ENCODE measurements at places on chromosomes 7 and 10. TPM values are rescaled to one million over a fixed set of nuclear protein-coding genes. Genes with fewer than 3 reads are reported as not detected.

GRCh38 chr10:84987039-84987438, 658.6 kb downstream of the CCSER2 start:
- DNase-seq, result no peak

DNA sequence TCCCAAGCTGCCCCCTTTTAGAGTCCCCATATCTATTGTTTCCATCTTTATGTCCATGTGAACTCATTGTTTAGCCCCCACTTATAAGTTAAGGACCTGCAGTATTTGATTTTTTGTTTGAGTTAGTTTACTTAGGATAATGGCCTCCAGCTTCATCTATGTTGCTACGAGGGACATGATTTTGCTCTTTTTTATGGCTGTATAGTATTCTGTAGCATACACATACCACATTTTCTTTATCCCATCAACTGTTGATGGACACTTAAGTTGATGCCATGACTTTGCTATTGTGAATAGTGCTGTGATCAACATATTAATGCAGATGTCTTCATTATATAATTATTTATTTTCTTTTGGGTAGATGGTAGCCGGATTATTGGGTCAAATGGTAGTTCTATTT, 576.9 kb downstream of the ANKRD7 start:
- no peak for DNase-seq

- no peak for DNase-seq
Observed at GRCh38 chr10:102450124-102450373, 1.3 kb downstream of the C10orf95 start.

DNA sequence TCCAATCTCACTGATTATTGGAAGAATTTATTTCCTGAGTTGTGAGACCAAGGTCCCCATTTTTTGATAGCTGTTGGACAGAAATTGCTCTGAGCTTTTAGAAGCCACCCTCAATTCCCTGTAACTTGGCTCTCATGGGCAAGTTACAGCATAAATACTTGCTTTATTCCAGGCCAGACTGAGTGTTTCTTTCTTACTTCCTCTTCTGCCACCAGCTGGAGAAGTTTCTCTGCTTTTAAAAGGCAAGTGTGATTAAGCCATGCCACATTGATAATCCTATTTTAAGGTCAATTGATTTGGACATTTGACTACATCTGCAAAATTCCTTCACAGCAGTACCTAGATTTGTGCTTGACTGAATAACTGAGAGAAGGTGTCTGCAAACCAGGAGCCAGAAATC, 14.1 kb upstream of the TAS2R41 start:
- no peak for DNase-seq

DNA sequence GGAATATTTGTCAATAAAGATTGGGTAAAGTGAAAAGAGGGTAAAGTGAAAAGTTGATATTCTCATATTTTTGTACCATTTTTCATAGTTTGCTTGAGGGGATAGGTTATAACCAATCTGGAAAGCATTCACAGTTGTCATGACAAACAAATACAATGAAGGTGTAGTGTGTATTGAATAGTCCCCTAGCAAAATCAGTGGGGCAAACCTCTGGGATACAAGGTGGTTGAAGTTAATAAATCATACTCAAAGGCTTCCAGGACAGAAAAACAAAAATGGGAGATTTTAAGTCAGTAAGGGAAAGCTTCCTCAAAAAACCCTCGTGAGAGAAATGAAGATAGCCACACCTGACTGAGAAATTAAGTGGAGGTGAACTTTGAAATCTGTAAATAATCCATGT, 39.4 kb downstream of the PHTF2 start:
- DNase-seq, result no peak

DNA sequence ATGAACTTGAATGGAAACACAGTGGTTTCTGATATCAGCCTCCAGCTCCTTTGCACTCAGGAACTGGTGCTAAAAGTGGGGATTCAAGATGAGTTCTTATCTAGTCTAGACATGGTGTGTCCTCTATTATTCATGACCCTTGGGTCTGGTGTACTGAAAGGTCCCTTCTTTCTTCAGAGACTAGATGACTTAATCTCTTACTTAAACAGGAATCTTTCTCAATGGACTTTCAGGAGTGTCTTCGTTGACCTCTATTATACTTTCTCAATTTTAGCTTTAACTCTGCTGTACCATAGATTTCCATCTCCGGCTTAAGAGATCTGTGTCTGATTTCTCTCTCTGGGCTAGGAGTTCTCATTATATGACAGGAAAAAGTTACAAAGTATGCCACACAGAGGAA, 83.5 kb upstream of the INHBA start:
- no peak for DNase-seq

DNA sequence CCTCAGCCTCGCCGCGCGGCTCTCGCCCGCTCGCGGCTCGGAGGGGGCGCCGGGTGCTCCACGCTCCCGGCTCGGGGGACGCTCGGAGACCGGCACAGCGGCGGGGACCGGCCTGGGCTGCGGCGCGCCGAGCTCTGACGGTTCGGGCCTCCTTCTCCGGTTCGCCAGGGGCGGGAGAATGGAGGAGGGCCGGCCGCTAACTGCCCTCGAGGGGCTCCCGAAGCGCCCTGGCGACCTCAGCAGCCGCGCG, 232 bp upstream of the GRID1 start:
- no peak for DNase-seq

Gene GNAT3
- total RNA-seq, result not detected

DNA sequence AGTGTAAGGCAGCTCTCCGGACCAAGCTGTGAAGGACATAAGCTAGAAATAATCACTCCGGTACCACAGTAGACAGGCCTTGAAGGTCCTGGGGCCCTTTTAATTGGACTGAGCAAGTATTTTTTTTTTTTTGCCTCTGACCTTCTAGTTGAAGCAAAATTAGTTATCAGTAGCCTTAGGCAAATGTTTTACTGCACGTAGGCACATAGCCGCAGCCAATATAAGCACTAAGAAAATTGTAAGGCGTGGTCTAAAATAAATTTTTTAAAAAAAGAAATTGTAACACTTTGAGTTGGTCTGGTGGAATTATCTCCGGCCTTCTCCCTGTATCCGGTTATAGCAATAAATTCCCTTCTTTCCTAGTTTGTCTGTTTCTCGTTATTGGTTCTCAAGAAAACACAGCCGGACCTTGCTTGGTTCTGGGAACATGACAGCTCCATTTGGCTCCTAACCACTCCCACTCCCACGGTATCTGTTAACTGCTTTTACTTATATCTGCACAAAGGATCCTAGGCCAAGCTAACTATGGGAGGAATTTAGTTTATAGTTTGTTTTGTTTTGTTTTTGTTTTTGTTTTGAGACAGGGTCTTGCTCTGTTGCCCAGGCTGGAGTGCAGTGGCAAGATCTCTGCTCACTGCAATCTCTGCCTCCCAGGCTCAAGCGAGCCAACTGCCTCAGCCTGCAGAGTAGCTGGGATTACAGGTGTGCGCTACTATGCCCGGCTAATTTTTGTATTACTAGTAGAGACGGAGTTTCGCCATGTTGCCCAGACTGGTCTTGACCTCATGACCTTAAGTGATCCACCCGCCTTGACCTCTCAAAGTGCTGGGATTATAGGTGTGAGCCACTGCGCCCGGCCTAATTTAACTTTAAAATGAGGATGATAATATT, 124.4 kb upstream of the KIF5B start:
- no peak for DNase-seq

GRCh38 chr10:129029851-129030602, 437.0 kb upstream of the MGMT start:
- no peak for DNase-seq

GRCh38 chr7:30848121-30848855, 63.4 kb upstream of the AQP1 start:
- DNase-seq, result no peak

- DNase-seq, result no peak
Observed at GRCh38 chr7:39133088-39133487, 155.4 kb downstream of the POU6F2 start.

Gene CDH23
- total RNA-seq, result 4.7 TPM

DNA sequence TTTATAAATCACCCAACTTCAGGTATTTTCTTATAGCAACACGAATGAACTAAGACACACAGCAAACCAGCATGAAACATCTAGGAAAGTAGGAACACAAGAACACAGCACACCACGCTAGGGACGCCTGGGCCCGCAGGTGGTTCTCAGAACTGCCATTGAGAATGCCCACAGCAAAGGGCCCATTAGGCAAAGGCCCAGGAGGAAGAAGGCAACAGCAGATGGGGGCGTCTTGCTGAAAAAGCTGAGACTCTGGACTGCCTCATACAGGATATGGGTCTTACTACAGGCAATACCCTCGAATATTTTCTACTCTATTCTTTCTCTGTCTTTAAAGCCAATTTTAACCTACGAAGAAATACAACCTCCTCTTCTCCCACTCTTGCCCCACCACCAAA, 77.3 kb downstream of the PARD3 start:
- DNase-seq, result peak; percentile 42

- no peak for DNase-seq
Observed at GRCh38 chr7:71480791-71481190, 348.8 kb downstream of the GALNT17 start.

Gene SYCE1
- not detected for total RNA-seq

GRCh38 chr10:5446390-5446926, 34.1 kb downstream of the NET1 start:
- DNase-seq, result peak; percentile 94

Gene TBATA
- not detected for total RNA-seq

Gene MYL10
- total RNA-seq, result not detected

Gene FAM25G
- total RNA-seq, result not detected

Gene COBL
- 4.2 TPM for total RNA-seq

GRCh38 chr7:36406156-36406555, 16.5 kb downstream of the ANLN start:
- peak; percentile 10 for DNase-seq

Gene INSYN2A
- total RNA-seq, result 0.07 TPM

DNA sequence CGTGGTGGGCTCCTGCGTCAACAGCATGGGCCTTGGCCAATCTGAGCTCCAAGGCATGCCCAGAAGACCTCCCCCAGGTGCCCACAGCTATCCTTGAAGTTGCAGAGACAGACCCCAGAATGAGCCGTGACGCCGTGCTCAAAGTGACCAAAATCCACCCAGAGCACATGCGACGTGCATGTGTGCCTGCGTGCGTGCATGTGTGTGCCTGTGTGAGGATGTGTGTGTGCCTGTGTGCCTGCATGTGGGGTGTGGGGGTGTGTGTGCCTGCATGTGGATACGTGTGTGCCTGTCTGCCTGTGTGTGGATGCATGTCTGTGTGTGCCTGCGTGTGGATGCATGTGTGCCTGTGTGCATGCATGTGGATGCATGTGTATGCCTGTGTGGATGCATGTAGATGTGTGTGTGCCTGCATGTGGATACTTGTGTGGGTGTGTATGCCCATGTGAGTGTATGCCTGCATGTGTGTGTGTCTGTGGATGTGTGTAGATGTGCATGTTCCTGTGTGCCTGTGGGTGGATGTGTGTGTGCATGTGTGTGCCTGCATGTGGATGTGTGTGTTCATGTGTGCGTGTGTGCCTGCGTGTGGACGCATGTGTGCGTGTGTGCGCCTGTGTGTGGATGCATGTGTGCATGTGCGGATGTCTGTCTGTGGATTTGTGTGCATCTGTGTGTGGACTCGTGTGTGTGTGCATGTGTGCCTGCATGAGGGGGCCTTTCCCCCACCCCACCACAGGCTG, 42.6 kb downstream of the PWWP2B start:
- no peak for DNase-seq

- DNase-seq, result no peak
Observed at GRCh38 chr7:79199961-79200360, 253.5 kb downstream of the MAGI2 start.

DNA sequence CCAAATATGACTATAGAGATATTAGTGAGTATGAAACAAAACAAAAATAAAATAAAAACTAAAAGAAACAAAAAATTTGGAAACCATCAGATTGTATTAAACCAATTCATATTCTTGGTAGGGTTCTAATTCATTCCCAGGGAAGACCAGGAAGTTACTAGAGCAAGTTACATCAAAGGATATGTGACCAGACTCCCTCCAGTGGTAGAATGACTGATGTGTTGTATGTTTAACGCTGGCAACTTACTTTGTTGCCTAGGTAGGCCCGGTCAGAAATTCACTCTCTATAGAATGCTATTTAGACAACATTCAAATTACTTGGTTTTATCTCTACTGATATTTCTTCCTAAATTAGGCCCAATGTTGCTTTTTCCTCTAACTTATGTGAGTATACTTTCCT, 5.2 kb downstream of the PHYHIPL start:
- DNase-seq, result peak; percentile 60

Gene FOXI2
- 1.2 TPM for total RNA-seq

Gene RBM20
- total RNA-seq, result 0.15 TPM

DNA sequence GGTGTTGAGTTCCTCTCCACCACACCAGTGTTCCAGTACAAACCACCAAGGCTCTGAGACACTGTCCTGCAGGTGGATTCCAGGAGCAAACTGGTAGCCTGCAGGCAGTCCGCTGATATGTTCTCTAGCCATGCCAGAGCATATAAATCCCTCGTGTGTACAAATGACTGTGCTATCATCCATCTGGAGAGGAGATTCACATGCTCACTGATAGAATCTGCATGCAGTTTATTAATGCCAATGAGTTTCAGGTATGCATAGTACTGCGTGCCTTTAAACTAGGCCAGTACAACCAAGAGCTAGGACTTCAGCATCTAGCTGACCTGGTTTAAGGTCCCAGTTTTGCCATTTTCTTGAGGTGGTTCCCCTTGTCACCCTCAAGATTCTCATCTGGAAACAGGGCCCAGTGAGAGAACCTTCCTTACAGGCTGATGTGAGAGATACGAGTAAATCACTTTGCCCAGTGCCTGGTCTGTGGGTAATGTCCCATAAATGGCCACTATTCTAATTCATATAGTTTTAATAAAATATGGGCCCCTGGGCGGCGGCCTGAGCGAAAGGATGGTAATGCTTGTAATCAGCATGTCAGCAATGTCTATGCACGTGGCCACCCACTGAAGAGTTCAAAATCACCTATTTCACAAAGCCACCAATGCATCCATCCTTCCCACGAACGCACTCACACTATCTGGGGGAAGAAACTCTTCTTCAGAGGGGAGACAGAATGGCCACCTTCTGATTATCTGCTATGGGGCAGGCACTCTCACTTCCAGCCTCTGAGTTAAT, 268.0 kb upstream of the ZMIZ1 start:
- DNase-seq, result no peak

DNA sequence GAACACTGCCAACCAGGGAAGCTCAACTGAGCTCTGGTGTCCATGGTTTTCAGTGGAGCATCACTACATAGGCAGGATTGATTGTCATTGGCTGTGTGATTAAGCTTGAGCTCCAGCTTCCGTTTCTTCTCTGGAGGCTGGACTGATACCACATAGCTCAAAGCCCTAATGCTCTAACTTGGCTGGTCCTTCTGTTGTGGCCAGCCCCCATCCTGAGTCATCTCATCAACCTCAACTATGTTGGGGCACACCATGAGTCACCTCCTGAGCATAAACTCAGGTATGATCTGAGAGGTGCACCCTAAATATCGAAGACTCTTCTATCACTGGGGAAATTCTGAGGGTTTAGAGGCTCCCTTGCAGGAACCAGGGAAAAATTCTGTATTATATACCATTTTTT, 114.5 kb upstream of the INHBA start:
- no peak for DNase-seq

DNA sequence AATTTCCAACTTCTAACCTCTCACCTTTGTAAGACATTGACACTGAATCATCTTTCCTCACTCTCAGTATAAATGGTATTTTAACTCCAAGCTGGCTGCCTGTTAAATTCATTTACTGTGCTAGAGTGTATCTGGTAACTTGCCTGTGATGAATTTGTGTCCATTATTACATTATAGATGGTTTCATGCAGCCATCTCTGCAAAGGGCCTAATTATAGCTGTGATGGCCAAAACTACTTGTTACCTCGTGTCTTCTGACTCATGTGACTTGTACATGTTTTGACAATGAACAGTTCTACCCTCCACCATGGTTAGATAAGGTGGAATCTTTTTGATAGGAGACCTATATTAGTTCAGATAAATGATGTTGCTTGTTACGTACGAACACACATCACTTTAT, 392.0 kb downstream of the PAXIP1 start:
- DNase-seq, result no peak
